ENCODE measurements at places on chromosomes 16 and 17.
A peak's percentile ranks its signal among the peaks of the same experiment; 100 is the strongest.

GRCh38 chr16:86239381-86239780 is 270.9 kb upstream of the FOXF1 start:
- DNase-seq, result no peak

DNA sequence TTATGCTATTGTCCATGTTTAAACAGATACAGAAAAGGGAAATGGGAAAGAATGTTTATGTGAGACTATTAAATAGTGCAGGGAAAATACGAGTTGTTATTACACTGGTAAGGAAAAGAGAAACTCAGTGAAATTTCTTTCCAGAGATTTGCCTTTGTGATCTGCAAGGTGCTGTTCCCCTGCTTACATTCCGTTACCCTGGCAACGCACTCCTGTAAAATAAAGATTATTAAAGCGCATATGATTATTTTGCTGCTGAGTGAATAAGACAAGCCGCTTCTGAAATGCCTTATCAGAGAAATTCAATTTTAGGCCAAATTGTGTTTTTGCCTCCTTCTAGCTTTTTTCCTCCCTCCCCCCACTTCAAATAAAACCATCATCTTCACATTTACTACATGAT is 328.6 kb upstream of the PMFBP1 start:
- DNase-seq, result no peak

GRCh38 chr16:30095166-30096078 is 591 bp downstream of the YPEL3 start:
- no peak for DNase-seq

DNA sequence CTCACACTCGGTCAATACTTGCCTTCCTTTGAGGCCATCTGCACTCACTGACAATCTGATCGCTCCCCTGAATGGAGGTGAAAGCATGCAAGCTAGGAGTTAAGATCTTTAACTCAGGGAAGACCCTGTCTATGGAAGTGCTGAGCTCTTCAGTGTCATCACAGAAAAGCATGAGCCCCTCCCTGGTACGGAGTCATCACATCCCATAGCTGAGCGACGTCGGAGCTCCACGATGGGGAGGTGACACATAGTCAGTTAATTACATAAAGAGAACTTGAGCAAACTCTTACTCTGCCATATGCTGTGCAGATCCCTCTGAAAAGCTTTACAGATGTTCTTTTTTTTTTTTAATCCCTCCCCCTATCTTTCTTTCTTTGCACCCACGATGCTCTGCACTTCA is 463.2 kb downstream of the WWOX start:
- DNase-seq, result no peak

- DNase-seq, result peak; percentile 22
Observed at GRCh38 chr16:58515871-58516767, 802 bp downstream of the SETD6 start.

- DNase-seq, result no peak
Observed at GRCh38 chr17:77145612-77146245, 5.0 kb downstream of the SEC14L1 start.

- no peak for DNase-seq
Observed at GRCh38 chr17:41773190-41773588, 13.3 kb downstream of the JUP start.

DNA sequence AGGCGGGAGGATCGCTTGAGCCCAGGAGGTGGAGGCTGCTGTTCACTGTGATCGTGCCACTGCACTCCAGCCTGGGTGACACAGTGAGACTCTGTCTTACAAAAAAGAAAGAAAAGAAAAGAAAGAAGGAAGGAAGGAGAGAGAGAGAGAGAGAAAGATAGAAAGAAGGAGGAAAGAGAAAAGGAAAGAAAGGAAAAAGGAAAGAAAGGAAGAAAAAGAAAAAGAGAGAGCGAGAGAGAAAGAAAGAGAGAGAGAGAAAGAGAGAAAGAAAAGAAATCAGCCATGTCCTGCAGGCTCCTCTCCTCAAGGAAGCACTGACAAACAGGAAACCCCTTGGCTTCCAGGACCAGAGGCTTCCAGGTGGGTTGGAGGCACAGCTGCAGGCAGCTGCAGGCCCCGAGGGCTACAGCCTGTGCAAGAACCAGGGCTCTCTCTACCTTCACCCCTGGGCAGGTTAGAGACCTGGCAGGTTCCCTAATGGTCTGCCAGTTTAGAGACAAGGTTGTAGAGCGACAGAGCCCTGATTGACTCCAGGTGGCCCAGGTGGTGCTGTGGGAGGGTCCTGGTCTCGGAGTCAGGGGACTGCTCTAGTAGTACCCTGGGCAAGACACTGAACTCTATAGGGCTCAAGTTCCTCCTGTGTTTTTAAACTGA is 53.8 kb downstream of the PECAM1 start:
- no peak for DNase-seq

DNA sequence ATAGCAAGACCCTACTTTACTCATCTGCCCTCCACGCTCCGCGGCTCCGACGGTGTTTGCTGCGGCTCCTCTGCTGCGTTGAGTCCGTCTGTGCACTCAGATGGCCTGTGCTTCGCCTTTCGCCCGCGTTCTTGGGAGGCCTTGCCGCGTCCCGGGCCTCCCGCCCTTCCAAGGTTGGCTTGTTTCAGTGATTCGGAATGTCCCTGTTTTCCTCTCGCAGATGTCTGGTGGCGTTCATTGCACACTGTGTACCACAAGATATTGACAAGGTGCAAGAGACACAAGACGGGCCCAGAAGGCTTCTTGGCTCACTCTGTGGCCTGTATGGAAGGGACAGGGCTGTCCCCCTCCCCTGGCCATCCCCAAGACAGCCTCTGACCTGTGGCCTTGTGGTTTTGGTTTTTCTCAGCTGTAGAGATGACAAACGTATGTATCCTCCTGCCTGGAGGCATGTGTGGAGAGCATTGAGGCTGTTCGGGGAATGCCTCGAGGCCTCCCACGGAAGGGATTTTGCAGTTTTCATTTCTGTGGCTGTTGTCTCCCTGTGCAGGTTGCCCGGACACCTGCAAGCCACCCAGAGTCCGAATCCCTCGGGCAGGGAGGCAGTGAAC is 15.4 kb downstream of the MGRN1 start:
- no peak for DNase-seq

DNA sequence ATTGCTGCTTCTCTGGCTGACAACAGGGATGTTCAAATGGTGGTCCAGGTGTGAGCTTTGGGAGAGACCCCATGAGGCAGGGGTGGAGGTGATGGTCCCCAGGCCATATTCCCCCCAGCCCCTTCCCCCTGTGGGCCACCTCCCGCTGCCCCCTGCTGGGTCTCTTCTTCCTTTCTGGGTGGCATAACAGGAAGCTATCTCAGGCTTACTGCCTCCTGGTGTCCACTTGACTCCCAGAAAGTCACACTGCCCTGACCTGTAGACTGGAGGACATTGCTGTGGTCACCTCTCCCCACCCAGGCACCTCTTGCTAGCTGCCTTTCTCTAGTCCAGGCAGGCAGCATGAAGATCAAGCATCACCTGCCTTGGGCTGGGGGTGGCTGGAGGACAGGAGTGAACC is 46.4 kb upstream of the PLCG2 start:
- DNase-seq, result no peak

DNA sequence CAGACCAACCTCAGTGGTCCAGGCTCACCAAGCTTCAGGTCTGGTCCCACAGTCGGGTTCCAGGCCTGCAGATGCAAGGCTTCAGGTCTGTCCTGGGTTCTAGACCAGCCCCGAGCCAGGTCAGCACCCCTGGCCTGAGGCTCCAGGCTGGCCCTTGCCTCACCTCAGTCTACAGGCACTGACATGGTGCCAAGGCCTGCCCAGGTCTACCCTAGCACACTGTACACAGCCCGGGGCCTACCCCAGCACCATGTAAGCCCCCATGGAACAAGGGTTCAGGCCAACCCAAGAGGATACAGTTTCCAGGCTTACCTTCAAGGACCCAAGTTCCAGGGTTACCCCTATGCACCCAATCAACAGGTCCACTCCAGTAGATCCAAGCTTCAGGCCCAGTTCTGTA is 26.8 kb downstream of the ZFP1 start:
- DNase-seq, result no peak

GRCh38 chr17:7932949-7933348 is 943 bp downstream of the CNTROB start:
- no peak for DNase-seq

DNA sequence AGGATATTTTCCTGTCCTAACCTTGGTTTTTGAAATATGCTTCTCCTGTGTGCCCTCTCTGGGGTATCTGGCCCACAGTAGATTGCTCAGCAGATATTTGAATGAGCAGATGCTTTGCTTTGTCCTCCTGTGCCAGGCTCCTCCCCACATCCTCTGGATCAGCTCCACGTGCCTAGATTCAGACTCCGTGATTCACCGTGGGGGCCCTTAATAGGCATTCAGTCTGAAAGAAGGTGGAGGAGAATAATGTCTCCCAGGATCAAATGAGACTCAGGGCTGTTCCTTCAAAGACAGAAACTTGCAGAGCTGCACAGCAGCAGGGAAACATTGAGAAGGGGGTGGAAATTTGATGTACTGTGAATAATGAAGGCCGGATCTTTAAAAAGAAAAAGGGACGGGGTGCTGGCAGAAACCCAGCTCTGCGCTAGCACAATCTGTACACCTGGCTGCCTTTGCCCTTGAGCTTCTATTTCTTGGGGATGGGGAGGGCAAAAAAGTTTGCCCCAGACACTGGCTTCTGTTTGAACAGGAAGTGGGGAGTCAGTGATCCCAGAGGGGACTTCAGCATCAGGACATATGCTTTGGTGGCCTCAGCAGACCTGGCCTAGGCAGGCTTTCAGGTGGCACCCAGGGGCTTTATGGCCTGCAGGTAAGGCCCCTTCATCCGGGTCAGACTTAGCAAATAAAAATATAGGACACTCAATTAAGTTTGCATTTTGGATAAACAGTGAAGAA is 15.9 kb upstream of the SLC12A3 start:
- DNase-seq, result no peak

DNA sequence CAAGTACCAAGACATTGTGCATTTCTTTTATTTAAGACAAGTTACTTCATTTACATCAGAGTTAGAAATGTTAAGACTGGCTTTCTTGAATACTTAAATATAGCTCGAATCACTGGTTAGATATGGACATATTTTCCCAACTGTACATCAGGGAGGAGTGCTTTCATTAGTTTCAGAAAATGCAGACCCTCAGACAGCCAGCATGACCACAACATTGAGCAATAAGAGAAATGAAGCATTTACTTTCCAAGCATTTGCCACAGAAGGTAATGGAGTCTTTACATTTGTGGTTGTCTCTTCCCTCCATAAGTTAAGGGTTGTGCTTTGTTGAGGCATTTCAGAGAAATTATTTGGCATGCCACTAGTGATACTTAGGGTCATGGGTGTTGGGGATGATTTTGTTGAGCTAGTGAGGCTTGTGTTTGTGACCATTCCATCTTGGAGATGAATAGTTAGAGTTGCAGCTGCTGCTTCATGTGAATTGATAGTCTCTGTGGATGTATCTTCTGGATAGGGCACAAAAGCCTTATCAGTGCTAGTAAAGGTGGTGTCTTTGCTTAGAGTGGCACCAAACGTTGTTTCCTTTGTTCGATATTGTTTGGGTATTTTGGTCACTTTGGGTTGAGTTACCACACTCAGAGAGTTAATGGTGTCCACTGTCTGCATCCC is 2.1 kb downstream of the OMG start:
- DNase-seq, result no peak

- no peak for DNase-seq
Observed at GRCh38 chr17:50893183-50893993, 27.2 kb upstream of the TOB1 start.

GRCh38 chr16:13158427-13158826 is 257.0 kb downstream of the SHISA9 start:
- DNase-seq, result no peak

DNA sequence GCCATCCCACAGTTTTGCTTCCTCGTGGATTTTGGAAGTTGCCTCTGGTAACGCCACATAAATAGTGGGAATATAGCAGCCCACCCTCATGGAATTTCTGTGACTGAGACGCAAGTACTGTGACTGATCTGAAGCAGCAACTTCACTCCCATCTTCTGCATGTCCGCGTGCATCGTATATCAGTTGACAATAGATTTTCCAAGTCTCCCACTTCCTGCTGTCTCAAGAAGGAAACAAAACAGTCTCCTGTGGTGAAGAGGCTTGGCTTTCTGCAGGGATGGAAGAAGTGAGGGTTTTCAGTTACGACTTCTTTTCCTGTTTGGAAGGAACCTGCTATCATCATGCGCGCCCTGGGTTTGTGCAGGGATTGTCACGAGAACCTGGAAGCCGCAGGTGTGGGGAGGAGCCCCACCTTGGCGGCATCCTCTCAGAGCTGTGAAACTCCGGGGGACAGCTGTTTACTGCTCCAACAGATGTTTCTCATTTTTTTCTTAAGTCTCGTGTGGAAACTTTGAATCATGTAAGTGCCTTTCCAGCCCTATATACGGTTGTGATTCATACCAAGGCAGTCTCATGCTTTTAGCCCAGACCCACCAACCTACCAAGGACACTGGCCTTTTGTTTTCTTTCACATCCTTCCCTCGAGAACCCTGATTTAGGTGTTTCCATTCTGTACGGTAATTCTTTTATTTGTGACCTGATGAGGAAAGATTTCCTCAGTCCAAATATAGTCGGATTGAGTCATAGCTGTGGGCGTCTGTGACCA is 57.5 kb downstream of the WIPI1 start:
- peak; percentile 4 for DNase-seq

DNA sequence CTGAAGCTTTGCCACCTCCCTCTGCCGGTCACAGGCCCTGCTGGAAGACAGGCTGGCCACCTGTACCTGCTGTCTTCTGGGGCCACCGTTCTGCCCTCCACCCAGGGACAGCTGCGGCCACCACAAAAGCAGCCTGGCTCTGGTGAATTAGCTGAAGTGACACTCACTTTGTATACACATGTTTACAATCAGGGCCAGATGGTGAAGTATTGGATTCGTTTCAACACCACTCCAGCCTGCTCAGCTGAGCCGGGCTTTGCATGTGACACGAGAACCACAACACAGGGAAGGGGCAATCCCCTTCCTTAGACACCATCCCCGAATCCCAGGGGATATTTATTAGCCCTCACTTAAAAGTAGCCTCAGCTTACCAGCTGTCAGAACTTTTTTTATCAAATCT is 191.5 kb upstream of the RPL38 start:
- DNase-seq, result no peak

GRCh38 chr17:71444078-71444477 is 676.7 kb upstream of the SOX9 start:
- DNase-seq, result no peak

- DNase-seq, result no peak
Observed at GRCh38 chr16:24909856-24910255, 64.1 kb downstream of the SLC5A11 start.

DNA sequence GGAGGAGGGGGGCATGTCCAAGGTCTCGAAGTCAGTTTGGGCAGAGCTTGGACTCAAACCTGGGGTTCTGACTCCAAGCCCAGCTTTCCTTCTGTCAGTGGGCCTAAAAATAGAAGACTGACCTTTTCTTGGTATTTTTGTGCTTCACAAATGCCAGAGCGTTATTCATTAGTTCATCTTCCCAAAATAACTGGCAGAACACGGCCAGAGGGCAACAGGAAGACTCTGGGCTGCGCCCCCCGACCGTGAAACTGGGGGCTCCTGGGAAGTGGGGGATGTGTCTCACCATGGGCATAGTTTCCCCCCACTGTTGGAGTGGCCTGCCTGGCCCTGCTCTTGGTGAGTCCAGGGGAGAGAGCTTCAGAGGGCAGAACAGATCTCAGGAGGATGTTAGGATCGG is 94.0 kb downstream of the SOCS1 start:
- DNase-seq, result no peak

GRCh38 chr16:48420437-48420836 is 35.2 kb upstream of the SIAH1 start:
- no peak for DNase-seq

Data from T-helper 22 cell (primary cell).